ENCODE measurements at places on chromosomes 3 and 15.
A peak's percentile ranks its signal among the peaks of the same experiment; 100 is the strongest.

DNA sequence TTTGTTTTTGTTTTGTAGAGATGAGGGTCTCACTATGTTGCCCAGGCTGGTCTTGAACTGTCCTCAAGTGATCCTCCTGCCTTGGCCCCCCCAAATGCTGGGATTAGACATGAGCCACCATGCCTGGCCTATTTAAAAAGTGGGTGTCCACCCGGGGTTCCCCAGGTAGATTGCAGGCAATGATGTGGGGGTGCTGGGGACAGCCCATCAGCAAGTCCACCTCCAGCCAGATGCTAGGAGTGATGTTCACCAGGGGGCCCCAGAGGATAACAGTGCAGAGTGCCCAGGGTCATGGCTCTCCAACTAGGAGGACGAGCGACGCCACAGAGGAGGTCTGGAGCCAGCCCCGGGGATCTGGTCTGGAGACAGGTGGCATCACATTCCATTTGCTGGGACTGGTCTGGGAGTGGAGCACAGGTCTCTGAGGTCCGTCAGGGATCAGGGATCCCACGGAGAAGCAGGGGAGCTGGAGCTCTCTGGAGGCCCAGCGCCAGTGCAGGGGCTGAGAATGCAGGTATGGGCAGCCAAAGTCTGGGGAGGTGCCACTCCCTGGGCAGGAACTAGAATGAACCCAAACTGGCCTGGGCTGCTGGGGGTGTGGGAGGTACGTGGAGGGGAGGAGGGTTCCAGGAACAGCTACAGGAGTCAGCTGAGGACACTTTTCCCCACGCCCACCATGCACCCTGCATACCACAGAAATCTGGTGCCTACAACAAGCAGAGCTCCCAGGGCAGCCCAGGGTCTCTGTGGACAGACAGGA lies 51.2 kb upstream of the PCSK6 start:
- DNase-seq, result no peak

DNA sequence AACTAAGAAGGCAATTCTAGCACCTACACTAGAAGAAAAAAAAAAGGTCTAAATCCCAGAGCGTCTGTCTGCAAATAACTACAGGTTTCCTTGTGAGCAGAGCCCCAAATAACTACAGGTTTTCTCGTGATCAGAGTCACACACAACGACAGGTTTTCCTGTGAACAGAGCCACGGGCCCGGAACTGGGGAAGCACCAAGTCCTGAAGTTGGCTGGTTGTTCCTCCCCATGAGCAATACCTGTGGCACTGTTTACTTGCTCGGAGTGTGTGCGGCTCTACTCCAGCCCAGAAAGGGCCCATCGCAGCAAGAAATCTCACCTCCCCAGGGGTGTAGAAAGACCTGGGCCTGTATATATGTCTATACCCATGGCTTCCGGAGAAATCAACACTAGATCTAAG lies 644 bp upstream of the MASP1 start:
- DNase-seq, result no peak

- DNase-seq, result peak; percentile 32
Measured at GRCh38 chr3:119388577-119388976, 74.8 kb downstream of the TMEM39A start.

DNA sequence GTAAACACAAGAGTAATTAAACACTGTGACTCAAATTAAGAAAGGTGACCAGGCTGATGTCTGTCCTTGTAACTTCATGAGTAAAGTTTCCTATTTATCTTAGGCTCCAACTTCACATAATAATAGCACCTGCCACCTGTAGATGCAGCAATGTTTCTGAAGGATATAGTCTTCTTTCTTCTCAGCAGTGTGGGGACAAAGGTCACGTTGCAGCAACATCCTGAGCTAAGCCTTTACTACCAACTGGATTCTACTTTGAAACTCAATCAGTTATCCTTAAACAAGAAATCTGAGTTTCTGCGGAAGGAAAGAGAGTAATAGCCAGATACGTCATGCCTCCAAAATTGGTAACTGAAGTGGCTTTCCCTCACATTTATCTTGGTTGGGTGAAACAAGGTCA lies 253.1 kb downstream of the RBMS3 start:
- no peak for DNase-seq

GRCh38 chr3:42306499-42306898 lies 40.5 kb upstream of the CCK start:
- DNase-seq, result no peak

- peak; percentile 81 for DNase-seq
Measured at GRCh38 chr3:31544634-31545033, 11.9 kb downstream of the STT3B start.

Measured in K562 (cell line).